ENCODE measurements at places on chromosomes 5 and 9.

DNA sequence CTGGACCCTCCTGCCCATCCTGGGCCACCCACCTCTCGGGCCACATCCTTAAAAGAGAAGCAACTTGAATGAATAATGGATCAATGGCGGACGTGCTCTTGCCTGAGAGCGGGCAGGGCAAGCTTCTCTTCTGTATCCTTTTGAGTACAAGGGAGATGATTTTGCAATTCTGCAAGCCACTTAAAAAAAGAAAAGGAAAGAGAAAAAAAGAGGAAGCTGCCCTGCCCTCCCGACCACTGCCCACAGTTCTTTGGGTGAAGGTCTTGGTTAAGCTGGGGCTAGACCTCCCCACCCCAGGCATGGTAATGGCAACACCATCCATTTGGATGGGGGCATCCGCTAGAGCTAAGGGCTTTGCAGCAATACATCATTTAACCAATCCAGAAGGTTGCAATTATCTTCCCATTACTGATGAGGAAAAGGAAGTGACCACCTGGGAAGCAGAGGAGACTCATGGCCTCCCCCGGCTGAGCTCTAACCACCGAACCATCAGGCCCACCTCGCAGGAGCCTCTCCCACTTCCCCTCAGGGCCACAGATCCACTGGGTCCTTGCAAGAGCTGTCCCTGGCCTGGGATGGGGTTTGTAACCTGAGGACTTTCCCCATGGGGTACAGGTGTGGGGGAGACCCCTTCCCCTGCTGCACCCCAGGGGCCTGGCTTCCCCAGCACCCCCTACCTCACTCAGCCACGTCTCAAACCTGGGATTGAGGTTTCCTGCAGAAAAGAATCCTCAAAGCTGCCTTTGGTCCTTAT is 27.8 kb upstream of the LAMC3 start:
- DNase-seq = no peak

GRCh38 chr5:170280011-170280493 is 17.5 kb downstream of the LCP2 start:
- DNase-seq = no peak

GRCh38 chr5:156258934-156259333 is 68.0 kb upstream of the SGCD start:
- no peak for DNase-seq

DNA sequence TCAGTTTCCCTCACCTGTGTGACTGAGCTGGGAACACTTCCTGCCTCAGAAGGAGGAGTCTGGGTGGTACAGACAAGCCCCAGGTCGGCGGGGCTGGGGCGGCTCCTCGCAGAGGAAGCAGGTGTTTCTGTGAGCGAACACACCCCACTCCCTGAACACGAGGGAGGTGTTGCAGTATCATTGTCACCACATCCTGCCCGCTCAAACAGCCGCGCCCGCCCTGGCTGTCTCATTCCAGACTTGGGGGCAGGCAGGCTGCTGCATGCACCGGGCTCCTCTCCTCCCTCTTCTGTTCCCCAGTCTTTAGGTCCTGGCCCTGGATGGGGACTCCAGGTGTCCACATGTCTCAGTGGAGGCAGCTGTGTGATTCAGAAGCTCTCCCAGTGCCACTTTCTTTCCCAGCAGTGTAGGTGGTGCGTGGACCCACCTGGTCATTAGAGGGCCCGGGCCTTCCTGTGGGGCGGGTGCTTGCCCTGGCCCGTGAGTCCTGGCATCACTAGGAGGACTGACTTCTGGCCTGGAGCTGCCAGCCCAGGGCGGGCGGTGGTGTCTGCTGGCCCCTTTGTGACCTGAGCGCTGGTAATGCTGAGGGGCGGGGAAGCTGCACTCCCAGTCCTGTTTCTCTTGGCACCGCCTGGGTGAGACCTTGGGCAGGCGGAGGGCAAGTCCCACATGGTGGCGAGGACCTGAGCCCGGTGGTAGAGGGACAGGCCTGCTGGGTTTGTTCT is 18.3 kb upstream of the PHYHD1 start:
- peak; percentile 88 for DNase-seq

DNA sequence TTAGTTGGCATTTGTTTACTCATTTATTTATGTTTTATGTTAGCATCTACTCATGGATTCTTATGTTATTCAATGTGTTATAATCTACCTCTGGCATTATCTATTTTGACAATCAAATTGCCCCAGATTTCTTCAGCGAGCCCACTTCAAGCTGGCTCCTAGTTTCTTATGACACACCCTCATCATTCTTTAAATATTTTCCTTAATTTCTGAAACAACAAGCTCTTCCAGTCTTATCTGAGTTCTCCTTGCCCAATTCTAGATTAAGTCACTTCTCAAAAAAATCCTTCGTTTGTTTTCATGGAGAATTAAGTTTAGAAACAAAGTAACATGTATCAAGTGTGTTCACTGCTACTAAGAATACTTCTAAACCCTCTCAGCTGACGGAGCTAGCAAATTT is 229.8 kb downstream of the SEMA5A start:
- no peak for DNase-seq

DNA sequence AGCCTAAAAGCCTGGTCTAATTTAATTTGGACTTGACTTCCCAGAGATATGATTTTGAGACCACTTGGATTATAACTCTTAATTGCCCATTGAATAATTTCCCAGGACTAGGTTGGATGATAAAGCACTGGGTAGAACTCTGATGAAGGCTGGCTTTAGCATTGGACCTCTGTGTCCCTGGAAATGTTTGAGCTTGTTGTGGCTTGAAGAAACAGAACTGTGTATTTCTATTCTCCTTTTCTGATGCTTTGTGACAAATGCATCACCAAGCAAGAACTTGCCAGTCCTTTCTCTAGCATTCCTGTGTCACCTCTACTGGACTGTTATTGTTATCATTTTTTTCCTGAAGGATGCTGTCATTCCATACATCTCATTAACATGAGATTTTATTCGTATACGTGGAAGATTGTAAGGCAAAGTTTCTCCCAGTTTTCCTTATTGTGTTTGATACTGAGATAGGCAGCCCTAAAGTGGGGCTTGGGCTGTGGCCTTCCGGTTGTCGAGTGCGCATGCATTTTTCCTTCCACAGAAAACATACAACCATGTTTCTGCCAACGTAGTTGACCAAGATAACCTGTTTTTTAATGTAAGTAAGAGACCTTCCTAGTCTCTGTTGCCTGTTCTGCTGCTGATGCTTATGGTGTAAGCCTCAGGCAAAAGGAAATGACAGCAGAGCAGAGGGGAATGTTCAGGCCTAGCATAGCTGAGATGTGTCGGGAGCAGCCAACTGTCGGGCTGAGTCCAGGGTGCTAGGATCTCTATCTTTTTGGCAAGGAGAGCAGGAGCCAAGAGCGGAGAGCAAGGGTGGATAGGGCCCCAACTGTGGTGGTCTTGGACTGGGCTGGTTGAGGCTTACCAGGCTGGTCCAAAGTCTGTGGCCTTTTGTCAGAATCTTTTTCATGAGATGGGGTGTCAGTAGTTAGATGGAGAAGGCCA is 2.3 kb downstream of the NTRK2 start:
- DNase-seq = no peak

GRCh38 chr5:113245427-113246225 is 189.2 kb downstream of the TSSK1B start:
- DNase-seq = no peak

DNA sequence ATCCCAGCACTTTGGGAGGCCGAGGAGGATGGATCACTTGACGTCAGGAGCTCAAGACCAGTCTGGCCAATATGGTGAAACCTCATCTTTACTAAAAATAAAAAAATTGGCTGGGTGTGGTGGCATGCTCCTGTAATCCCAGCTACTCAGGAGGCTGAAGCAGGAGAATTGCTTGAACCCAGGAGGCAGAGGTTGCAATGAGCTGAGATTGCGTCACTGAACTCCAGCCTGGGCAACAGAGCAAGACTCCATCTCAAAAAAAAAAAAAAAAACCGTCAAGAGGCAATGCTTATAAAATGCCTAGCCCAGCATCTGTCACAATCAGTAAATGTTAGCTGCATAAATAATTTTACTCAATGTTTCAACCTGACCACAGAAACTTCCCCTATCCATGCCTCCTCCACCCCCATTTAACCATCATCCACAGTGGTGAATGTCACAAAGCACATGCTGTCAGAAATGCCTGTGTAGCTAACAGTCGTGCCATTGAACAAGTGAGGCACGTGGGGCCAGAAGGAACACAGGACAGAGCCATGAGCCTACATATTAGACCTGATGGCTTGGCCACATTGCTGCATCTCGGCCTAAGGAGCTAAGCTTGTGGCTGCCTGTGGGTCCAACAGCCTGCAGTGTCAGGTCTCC is 16.8 kb upstream of the TCOF1 start:
- DNase-seq = no peak

DNA sequence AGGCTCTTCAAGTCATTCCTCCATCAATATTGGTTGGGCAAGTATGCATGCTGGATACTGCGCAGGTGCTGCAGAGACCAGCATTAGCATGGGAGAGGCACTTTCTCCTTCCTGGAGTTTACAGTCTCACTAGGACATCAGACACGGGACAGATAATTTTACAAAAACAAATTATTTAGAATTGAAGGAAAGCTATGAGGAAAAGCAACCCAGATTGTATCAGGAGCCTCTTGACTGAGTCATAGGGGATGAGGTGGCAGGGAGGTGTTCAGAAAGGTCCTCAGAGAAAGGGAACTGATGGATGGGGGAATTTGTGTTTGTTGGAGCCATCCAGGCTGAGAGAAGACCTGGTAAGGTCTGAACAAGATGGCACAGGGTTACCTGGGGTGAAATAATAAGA is 24.5 kb upstream of the RAB14 start:
- no peak for DNase-seq

DNA sequence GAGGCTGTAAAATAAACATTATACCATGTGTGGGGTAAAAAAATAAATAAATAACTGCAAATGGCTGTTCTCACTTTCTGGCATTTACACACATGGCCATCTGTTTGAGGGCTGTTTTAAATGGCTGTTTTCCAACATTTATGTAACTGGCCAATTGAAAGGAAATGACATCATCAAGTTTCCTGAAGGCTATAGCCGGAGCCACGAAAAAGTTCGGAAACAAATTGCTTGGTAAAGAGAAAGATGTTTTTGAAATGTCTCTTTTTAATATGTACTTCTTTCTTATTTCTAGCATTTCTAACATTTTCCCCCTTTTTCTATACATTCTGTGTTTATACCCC is 95.4 kb upstream of the DAB2 start:
- DNase-seq = no peak

- DNase-seq = no peak
These were observed 105.7 kb upstream of the ZNF618 start for GRCh38 chr9:113770396-113770795.

GRCh38 chr5:121668635-121669034 is 183.0 kb upstream of the FTMT start:
- DNase-seq = no peak

- no peak for DNase-seq
These were observed 946.0 kb downstream of the NR2F1-AS1 start for GRCh38 chr5:92635001-92635461.

DNA sequence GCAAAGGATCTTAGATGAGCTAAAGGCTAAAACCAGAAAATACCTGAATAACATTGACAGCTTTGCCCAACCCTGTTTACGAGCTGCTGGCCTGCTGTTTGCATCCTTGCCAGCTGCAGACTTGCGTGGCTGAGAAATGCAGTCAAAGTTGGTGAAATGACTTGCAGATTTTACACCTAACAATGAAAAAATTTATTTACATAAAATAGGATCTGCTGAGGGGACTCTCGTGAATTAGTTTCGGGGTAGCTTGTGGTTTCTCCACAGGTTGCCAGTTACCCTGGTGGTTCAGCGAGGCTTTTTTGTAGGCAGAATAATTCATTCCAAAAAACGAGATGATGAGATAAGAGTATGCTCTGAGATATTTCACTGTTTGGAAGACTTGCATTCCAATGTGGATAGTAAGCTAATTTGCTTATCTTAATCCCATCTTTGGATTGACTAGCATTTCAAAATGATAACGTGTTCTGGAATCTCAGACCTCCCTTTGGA is 65.7 kb upstream of the FANCC start:
- no peak for DNase-seq

DNA sequence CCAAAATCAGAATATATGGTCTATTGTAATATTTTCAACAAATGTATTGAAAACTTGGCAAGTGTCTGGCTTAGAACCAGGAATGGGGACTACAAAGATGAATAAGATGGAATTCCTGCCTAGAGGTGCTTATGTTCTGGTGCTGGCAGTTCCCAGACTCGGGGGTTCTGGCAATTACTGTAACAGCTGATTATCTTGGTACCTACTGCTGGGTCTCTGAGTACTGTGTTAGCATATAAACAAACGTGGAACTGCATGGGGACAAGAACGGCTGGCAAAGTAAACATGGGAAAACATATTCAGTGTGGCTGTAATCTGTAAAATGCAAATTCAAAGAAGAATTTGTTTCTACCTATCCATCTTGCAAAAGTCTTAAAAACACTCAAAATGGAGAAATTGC is 89.9 kb downstream of the SLC24A2 start:
- DNase-seq = no peak

GRCh38 chr5:41773799-41774198 is 96.4 kb downstream of the OXCT1 start:
- DNase-seq = no peak

- no peak for DNase-seq
These were observed 247.7 kb upstream of the ANKRD55 start for GRCh38 chr5:56480705-56481427.

DNA sequence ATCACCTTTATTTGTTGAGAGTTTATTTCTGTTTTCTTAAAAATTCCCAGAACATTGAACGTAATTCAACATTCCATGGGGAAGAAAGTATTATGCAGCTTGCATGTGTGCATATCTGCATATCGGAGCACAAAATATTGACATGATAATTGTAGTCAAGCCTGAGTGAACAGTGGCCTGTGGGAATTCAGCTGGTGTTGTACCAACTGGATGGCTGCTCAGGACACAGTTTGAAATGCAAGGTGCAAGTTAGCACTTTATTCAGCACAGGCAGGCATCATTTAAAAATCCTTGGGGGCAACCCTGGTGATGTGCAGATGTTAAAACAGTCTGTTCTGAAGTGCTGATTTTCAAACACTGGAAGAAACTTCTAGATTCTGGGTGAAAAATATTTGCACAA is 82.4 kb downstream of the CNTLN start:
- DNase-seq = no peak

GRCh38 chr5:6775571-6775970 is 62.3 kb downstream of the TENT4A start:
- no peak for DNase-seq

- DNase-seq = no peak
These were observed 104.4 kb downstream of the FANCC start for GRCh38 chr9:95213117-95213516.

- no peak for DNase-seq
These were observed 60.0 kb downstream of the DMAC1 start for GRCh38 chr9:7739595-7739994.

Data from naive thymus-derived CD8-positive, alpha-beta T cell (primary cell).